ENCODE measurements at places on chromosomes 2 and 18.

DNA sequence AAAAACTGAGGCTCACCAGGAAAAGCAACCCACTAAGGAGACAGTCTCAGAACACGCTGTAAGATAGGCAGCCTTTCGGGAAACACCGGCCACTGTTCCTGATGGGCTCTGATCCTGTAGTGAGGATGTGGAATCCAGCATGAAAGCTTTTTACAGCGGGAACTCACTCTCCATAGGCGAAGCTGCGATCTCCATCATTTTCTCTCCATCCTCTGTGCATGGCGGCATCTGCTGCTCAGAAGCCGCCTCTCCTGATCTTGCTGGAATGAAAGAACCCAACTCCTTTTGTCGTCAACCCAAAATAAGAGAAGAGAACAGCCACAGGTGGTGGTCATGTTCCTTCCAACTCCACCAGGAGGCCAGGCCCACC is 49.9 kb downstream of the TMEM18 start:
- no peak for DNase-seq

DNA sequence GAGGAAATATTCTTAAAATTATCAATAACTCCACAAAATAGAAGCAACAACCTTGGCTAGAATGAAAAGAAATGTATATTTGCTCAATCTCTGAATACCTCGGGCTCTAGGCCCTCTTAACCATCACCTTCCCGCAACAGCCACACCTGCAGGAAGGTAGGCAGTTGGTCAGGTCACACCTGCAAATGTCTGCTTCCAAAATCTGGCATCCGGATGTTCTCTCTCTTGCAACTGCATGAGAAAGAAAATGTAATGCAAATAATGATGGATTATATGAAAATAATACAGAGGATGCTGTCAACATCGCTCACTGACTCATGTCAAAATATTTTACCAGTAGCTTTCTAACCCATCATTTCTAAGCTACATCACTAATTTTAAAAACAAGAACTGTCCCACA is 148.3 kb downstream of the SATB2 start:
- no peak for DNase-seq

DNA sequence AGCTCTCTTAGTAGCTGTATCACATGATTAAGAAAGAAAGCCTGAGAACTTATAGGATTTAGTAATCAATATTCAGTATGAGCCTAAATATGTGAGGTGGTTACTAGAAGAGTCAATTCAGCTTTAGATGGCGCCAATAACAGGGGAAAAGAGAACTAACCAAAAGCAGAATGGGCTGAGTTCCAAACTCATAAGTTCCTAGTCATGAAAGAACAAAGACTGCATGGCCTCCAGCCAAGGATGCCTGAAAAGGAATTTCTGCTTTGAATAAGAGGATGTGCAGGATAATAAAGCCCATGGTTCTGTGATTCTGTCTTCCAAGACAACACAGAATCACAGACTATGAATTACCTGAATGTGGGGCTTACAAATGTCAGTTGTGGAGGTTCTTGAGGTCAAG is 196.5 kb downstream of the SATB2 start:
- no peak for DNase-seq

DNA sequence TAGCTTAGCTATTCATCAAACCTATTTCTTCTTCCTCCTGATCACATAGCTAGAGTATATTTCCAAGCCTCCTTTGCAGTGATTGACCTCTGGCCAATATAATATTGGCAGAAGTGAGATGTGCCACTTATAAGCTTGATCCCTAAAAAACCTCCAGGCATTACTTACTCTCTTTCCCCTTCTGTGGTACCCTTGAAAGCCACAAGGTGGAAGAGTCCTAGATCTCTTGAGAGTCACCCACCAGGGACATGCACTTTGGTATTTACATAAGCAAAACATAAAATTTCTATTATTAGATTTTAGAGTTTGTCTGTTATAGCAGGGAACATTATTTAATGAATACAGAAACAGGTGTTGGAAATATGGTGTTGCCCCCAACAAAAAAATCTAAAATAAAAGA is 112.0 kb downstream of the EXOC6B start:
- DNase-seq, result no peak

GRCh38 chr2:111221701-111222100 is 101.0 kb downstream of the BCL2L11 start:
- DNase-seq, result no peak

DNA sequence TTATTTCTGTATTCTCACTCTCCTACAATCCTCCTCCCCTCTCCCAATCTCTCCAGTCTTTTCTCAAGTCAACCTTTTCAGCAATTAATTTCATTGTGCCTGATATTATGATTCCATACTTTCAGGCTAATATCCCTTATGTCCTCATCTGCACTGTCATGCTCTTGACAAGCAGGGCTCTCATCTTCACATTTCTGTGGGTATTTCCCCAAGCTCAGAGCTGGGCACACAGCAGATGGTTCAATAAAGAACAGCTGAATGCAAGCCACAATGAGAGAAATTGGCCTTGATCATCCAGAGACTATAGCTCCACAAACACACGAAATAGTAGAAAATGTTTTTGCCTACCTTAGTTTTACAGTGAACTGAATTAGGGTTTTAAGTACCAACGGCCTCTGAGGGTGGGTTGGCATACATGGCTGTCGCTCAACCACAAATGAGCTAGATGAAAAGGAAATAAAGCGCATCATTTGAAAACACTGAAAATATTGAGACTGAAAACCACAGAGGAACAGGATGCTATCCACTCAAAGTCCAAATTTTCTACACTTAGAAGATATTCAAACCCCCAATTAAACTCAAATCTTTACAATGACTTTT is 47.5 kb upstream of the STAT1 start:
- no peak for DNase-seq

DNA sequence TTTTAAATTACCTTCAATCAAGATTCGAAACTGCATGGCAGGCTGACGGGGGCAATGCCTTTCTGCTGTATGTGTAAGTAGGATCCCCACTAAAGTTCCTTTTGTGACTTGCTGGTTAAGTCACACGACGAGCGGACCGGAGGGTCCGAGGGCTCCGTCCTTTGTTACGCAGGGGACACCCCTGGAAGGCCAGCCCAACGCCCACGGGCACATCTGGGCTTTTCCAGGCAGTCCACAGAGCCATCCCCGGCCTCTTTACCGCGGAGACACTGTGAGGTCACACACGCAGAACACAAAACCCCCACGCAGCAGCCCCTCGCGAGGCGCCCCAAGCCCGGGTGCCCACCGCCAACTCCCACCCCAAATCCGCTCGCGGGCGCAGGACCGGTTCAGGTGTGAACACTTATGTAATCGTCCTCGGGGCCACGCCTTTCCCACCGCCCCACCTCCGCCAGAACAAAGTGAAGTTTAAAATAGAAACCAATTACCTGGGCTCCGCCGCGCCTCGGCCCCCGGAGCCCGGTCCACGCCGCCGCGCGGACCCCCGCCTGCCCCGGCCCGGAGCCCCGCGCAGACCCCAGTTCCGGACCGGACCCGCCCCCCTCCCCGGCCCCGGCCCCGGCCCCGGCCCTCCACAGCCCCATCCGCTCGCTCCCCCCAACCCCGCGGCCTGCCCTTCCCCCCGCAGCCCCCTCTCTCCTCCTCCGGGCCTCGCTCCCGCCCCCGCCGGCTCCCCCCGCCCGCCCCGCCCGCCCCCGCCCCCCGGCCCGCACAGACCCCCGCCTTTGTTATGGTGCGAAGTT is 4.2 kb downstream of the ZNF516 start:
- peak; percentile 37 for DNase-seq

- no peak for DNase-seq
Measured at GRCh38 chr2:43950383-43951008, 45.3 kb downstream of the LRPPRC start.

DNA sequence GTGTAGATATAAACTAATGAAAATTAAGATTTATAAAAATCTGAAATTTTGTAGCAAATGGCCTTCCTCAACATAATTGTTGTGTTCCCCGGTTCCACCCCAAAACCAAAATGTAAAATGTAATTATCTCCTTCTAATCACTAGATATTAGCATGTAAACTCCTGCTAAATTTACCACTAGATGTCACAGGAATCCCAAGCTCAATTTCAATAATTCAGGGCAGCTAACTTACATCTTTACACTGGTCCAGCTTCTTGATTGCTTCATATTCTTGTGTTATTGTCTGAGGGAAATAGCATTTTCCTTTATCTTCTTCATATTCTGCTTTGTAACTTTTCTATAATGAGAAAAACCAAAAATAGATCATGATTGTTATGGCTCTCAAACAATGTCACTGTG is 42.6 kb downstream of the NEB start:
- no peak for DNase-seq

GRCh38 chr18:65752625-65753325 is 2.0 kb downstream of the CDH7 start:
- DNase-seq, result no peak

GRCh38 chr2:137207030-137207429 is 441.7 kb downstream of the THSD7B start:
- DNase-seq, result no peak

GRCh38 chr2:240134466-240134865 is 1.6 kb downstream of the COPS9 start:
- no peak for DNase-seq

GRCh38 chr2:127563458-127564428 is 28.3 kb downstream of the MYO7B start:
- no peak for DNase-seq

DNA sequence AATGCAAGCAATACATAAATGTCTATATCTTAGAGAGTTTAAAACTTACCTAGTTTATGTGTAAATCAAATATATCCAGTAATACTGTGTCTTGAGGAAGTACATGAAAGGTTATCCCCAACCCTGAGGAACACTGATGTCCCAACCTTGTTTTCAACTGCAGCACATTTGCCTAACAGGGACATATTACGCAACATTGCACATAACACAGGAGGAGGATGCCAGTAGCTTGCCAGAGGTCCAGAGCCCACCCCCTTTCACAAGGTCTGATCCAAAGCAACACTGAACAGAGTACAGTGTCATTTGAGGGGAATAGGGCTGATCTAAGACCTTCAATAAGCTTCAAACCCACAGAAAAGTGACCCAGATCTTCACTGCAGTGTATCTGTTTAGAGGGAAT is 678.5 kb downstream of the ARHGAP15 start:
- DNase-seq, result no peak

GRCh38 chr2:70962885-70963878 is 15.2 kb upstream of the ANKRD53 start:
- no peak for DNase-seq

DNA sequence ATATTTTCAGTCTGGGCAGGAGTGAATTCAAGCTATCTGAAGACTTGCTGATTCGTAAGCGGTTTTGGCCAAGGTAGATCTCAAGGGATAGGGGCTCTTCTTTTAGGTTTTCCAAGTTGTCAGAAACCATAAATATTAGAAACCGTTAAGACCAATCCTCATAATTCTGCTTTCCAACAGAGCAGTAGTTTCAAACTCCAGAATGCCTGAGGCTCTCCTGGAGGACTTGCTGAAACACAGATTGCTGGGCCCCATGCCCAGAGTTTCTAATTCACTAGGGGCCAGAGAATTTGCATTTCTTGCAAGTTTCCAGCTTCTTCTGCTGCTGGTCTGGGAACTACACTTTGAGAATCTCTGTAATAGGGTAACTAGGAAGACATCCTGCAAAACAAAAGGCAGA is 1855.7 kb upstream of the CELF4 start:
- DNase-seq, result no peak

DNA sequence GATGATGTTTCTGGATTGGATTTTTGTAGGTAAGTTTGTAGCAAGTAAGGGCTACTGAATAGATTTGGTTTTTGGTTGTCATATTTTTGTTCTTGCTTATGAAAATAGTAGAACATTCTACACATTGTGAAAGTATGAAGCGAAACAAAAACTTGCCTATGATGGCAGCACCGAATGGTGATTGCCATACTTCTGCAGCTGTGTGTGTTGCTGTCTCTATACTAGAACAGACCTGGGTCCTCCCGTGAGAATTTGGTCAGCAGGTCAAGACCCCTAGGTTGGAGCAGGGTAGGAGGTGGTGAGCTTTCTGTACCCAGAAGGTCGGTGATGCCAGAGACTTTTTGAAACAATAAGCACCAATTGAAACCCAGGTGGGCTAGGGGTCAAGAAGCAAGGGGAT is 322.6 kb downstream of the PRKCE start:
- no peak for DNase-seq

DNA sequence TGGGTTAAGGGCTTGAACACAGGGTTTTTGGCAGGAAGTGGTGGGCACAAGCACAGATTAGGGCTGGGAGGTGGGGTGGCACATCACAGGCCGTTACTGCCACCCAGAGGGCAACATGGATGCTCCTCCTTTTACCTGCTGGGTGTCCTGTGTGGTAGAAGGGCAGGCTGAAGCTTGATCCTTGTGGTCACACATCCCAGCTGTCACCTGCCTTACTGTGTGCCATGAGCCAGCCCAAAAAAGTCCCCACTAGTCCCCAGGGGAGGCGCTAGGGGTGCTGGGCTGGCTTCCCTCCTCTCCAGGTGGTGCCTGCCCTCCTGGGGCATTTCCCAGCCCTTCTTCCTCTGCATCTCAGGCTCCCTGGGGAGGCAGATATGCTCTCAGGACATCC is 50.5 kb upstream of the ALPP start:
- no peak for DNase-seq

GRCh38 chr2:167964650-167965413 is 282.6 kb downstream of the STK39 start:
- DNase-seq, result no peak

DNA sequence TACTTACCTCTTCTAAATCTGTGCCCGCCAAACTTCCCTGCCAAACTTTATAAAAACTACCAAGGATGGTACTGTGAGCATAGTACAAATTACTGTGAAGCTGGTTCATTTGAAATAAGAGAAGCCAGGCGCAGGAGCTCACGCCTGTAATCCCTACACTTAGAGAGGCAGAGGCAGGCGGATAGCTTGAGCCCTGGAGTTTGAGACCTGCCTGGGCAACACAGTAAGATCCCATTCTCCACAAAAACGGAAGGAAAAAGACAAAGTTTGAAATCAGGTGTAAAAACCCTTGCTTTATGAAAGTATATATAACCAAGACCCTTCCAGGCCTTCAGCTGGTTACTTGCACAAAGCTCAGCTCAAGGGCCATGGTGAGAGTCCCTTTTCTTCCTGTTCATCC is 5.9 kb downstream of the AMMECR1L start:
- DNase-seq, result no peak

GRCh38 chr2:241763551-241764274 is 12.9 kb upstream of the GAL3ST2 start:
- DNase-seq, result no peak

GRCh38 chr18:34773961-34774766 is 64.1 kb downstream of the DTNA start:
- DNase-seq, result no peak

DNA sequence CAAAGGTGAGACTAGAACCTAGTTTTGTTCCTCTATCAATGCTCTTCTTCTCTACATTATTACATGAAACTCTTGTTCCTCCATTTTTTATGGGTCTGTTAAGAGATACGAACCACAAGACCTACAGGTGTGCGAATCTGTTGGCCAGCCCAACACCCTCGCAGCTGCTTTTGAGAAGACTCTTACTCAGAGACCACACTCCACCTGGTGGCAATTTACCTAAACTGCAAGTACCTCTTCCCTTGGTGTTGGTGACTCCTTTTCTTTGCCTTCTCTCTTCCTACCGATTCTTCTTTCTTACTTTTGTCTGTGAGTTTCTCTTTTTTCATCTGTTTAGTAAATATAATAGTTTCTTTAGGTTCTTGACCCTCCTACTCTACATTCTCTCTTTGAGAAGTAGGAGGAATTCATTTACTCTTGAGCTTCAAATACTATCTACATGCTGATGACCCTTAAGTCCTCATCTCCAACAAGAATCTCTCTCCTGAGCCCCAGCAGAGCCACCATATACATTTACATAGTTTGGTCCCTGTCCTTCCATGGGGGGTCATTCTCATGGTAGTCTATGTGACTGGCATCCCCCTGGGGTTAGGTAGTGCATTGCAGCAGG is 81.8 kb upstream of the GAREM1 start:
- DNase-seq, result no peak
